ENCODE measurements at places on chromosomes 2 and 18.

GRCh38 chr2:72023678-72024390 is 123.8 kb downstream of the CYP26B1 start:
- DNase-seq = peak; percentile 11

DNA sequence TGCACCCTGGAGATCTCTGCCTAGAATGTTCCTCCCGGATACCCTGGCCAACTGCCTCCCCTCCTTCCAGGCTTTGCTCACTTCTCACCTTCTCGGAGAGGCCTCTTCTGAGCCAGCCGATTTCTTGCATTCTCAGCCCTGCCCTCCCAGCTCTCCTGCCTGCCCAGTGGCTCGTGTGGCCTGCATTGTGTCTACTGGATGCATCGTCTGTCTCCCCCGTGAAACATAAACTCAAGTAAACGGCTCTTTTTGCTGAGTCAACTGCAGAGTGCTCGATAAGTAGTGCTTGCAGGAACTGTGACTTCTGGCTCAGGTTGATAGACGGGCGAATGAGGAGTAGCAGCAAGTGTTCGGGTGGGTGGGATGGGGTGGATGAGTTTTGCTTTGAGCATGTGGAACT is 112.5 kb upstream of the ODC1 start:
- no peak for DNase-seq

GRCh38 chr2:42909966-42910365 is 117.6 kb upstream of the HAAO start:
- peak; percentile 53 for DNase-seq

DNA sequence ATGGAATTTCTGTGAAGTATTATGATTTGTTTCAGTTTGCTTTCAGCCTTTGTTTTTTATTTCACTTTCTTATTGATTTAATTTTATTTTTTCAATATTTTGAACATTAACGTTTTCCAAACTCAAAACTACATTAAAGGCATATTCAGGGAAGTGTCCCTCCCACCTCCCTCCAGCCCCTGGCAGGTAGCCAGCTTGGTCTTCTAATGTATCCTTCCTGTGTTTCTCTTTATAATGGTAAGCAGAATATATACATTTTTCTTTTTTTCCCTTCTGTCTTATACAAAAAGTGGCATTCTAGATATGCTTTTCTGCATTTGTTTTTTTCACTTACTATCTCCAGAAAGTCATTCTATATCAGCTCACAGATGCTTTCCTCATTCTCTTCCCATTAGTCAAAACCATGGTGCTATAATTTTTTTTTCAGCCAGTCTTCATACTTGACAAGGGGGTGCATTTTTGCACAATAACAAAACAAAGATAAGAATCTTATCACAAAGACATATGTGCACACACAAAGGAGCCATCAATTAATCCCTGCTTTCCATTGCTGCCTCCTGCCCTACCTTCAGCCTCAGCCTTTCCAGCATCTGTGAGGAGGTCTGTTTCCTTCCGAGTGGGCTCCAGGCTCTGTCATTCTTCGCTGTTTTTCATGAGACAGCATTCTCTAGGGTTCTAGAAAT is 33.7 kb upstream of the TMEM177 start:
- DNase-seq = no peak

- DNase-seq = no peak
Observed at GRCh38 chr2:34105006-34105767, 506.1 kb upstream of the FAM98A start.

GRCh38 chr2:188596054-188596453 is 304.4 kb downstream of the GULP1 start:
- DNase-seq = no peak

- no peak for DNase-seq
Observed at GRCh38 chr2:102126169-102126568, 16.4 kb upstream of the IL1R1 start.

DNA sequence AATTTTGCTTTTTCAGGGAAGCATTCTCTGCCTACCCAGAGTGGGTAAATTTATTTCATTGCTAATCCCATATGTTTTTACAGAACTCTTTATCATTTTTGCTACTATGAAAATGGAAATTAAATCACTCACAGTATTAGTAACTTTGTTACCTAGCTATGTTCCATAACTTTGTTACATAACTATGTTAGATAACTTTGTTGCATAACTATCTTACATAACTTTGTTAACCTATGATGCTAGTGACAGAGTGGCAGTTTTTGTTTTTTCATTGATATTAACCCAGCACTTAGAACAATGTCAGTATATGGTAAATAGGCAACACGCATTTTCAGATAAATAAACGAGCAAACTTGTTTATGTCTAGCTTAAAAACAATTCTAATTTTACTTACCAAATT is 286.6 kb downstream of the LRP1B start:
- DNase-seq = no peak

DNA sequence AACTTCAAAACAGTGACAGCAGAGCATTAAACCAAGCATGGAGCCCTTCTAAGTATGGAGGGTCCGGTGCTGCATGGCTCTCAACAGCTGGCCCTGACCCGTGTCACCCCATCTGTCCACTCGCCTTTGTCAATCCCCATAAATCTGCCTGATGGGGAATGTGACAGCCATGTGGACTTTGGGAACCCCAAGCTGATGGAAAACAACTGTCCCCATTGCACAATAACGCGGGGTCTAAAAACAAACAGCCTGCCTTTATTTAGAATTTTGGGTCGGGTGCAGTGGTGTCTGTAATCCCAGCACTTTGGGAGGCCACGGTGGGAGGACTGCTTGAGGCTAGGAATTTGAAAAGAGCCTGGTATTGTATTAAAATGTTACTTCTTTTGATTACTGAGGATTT is 17.1 kb upstream of the THADA start:
- no peak for DNase-seq

DNA sequence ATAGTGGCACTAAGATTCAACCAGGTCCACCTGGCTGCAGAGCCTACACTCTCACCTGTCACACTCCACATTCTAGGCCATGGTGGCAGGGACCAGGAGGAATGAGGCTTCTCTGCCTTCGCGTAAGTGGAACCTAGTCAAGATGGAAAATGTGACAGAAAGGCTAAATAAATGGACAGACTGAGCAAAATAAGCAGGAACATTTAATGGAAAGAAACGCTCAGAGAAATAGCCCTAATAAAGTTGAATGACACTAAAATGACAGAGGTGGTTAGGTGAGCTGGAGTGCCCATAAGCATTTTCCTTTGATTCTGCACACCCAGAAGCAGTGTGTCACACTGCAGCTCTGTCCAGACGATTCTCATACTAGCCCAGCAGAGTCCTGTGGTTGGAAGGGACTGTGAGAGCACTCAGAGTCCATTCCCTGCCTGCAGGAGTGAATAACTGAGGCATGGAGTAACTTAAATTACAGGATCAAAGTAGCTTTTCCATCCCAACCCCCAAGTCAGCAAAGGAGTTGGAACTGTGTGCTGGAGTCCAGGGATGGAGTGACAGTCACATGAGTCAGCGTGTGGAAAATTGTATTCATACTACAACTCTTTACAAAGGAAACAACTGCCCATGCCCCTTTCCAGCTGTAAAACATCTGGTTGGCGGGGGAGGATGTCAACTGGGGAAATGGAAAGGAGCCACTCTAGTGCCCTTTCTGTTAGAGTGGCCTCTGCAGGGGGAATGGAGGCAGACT is 105.4 kb upstream of the LGALSL start:
- DNase-seq = peak; percentile 43

- DNase-seq = no peak
Observed at GRCh38 chr2:55780697-55781096, 87.1 kb upstream of the PNPT1 start.

DNA sequence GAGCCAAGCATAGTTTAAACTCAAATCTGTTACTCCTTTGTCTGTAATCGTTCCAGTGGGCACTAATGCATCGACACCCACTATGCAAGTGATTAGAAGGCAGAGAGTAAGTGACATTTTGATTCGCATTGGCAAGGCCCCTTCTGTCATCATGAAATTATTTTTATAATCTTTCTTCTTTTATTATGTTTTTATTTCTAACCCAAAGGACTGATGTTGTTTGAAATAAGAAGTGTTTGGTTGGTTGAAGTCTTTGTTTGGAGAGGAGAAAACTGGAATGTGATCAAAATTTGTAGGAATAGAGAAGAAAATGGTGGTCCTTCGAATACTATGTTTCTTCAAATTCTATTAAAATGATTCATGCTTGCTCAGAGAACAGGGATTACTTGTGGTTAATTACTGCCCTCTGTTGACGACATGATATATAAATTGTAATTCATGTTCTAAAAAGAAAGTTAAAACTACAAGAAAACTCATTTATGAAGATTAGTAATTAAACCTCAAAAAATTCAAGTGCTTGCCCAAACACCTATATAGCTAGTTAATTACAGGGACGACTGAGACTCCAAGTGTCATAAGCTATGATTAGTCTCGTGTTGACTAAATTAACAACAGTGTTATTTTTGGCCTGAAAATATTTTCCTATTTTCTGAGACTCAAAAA is 26.4 kb upstream of the TFPI start:
- DNase-seq = no peak

DNA sequence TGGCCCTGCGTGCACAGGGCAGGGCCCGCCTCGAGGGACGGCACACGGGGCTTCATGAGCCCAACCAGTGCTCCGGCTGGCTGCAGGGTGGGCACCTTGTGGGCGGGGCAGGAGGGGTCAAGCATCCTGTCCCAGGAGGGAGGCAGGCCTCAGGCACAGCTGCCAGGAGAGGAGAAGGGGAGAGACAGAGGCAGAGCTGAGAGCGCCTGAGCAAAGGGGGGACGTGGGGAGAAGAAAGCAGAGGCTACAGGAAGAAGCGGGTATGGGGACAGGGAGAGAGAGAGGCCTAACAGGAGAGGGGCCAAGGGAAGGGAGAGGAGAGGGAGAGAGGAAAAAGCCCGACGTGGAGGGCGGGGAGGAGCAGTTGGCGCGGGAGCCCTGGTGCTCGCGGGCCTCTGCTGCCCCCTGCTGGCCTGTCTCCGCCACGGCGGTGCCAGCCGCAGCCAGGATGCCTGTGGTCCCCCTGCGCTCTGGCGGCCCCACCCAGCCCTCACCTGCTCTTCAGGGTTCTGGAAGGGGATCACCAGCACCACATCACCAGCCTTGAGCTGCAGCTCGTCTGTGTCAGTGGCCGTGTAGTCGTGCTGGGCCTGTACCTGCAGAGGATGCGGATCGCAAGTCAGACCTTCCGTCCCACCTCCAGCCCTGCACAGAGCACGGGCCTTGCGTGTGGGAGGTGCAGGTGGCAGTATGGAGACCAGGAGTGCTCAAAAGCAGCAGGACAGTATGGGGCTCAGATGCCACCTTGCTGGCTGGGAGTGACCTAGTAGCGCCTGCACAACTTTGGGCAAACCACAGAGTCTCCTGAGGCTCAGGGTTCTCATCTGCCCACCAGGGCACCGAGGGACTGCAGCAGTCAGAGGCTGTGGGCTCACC is 56.8 kb downstream of the BIN1 start:
- DNase-seq = no peak

DNA sequence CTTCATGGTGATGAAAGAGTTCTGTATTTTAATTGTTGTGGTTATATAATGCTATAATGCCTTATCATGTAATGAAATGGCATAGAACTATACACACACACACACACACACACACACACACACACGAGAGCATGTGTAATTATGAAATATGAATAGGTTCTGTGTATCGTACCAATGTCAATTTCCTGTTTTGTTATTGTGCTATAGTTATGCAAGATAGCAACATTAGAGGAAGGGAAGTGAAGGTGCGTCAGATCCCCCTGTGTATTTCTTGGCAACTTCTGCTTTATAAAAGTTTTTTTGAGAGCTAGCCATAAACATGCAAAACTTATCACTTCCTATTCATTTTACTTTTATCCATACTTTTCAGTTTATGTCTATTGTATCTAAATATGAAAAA is 60.7 kb upstream of the ARHGAP15 start:
- DNase-seq = no peak

GRCh38 chr2:15768615-15769014 is 171.7 kb upstream of the MYCN start:
- peak; percentile 49 for DNase-seq

DNA sequence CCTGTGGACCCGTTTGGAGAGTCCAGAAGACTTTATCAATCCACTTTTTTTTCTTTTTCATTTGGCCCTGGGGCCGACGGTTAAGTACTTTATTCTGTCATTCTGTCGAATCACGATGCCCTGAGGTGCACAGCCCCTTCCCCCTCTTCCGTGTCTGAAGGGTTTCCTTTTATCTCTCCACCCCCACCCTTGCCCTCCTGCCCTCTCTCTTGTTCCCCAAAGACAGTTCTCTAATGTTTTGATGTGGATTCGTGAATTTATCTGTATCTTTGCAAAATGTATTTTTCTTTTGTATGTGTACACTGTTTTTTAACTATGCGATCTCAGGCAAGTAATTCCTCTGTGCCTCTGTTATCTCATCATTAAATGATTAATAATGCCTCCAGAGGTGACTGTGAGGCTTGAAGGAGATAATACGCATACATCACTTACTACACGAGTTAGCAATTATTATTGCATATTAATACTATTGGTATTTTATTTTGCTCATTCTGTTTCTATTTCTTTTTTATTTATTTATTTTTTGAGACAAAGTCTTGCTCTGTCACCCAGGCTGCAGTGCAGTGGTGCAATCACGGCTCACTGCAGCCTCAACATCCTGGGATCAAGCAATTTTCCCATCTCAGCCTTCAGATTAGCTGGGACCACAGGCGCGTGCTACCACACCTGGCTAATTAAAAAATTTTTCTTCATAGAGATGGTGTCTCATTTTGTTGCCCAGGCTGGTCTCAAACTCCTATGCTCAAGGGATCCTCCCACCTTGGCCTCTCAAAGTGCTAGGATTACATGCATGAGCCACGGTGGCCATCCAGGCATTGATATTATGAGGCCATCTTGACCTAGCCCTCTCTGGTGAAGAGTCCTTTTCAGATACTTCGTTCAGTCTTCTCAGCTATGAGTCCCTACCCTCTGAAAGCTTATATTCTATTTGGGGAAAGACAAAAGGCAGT is 1.4 kb upstream of the CASP8 start:
- peak; percentile 20 for DNase-seq

GRCh38 chr2:155393406-155393805 is 694.9 kb downstream of the KCNJ3 start:
- DNase-seq = no peak

Measured in lower leg skin (tissue), 4 donors.